ENCODE measurements at places on chromosomes 13 and 19.

GRCh38 chr19:11963566-11964355 lies 1.1 kb upstream of the ZNF763 start:
- peak; percentile 60 for DNase-seq

DNA sequence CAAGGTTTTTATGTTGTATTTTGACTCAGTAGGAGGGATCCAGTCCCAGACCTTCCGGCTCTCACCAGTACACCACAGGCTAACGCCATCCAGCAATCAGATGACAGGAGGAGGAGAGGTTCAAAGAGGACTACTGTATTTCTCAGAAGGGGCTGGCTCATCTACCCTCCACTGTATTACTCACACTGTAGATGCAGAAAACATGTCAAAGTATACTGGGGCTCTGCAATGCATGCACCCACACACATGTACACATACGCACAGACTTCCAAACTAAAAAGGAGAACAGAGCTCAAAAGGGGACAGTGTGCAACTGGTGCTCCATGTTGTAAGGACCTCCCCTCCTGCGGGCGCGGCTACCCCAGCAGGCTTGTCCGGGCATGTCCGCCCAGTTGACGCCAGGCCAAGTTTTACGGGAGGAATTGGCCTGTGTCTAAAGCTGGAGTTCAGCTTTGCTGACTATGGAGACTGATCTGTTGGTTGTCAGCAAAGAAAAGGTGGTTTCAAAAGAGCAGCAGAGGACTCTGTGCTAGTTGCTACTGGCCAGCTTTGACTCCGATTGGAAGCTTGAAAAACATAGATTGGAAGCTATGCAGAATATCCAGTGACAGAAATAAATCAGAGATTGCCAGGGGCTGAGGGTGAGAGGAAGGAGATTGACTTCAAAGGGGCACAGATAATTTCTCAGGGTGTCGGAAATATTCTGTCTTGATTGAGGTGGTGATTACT lies 314.2 kb downstream of the DLEU7 start:
- DNase-seq: no peak

- DNase-seq: peak; percentile 16
These were observed 124.3 kb upstream of the GJB6 start for GRCh38 chr13:20356444-20356843.

GRCh38 chr19:56309511-56310185 lies 5.0 kb downstream of the ZSCAN5A start:
- DNase-seq: no peak

GRCh38 chr13:30698488-30699005 lies 36.8 kb upstream of the ALOX5AP start:
- DNase-seq: no peak

DNA sequence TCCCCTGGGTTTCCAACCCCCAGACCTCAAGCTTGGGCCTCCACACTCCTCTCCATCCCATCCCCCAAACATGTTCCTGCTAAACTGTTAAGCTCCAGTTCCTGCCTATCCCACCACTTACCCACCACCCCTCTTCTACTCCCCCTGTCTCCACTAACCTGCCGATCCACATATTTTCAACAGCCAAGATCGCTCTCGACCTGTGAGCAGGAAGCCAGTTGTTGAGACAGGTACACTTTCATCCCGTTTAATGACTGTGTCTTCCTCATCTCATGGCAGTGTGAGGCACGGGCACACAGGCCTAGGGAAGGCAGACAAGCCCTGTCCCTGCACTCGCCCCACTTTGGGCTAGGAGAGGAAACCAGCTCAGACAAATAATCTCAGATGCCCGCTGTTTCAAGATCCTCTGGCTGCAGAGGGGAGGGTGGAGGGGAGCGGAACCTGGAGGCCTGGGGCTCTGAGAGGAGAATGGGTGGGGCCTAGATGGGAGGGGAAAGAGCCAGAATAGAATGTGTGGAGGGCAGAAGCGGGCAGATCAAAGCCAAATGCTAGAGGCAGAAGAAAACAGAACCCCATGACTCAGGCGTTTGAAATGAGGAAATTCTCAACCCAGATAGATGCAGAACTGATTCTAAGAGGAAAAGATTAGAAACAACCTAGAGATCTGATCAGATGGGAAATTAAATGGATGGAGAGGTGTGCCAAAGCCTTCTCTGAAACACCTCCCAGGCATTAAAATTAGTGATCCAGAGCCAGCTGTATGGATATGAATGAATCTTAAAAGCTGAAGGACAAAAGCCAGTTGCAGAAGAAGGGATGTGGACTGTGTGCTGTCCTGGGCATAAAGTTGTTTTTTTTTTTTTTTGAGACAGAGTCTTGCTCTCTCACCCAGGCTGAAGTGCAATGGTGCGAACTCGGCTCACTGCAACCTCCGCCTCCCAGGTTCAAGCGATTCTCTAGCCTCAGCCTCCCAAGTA lies 16.9 kb upstream of the CYP2S1 start:
- DNase-seq: no peak

DNA sequence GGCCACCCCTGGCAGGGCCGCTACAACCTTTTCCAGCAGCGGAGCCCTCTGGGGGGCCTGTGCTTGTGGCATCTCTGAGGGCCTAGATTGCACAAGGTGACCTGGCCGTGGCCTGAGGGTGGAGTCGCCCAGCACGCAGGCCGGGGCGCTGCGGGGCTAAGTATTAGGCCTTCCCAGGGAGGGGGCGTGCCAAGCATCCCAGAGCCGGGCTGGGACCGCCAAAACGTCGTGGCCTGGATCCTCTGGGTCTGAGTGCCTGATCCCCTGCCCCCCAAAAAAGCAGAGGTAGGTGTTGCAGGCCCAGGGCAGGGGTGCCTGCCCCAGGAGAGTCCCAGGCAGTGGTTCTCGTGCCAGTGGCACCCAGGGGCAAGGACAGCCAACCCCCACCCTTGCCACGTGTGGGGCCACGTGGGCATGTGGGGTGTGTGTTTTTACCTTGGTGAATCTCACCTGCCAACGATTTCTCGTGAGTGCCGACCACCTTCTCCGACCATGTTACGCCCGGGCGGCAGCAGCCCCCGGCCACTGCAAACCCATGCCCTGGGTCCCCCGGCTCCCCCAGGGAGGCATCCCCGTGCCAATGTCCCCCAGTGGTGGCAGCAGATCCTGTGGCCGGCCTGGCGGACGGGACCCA lies 12.6 kb upstream of the GNA15 start:
- no peak for DNase-seq

- no peak for DNase-seq
These were observed 637.8 kb upstream of the KLF12 start for GRCh38 chr13:74771964-74772363.

DNA sequence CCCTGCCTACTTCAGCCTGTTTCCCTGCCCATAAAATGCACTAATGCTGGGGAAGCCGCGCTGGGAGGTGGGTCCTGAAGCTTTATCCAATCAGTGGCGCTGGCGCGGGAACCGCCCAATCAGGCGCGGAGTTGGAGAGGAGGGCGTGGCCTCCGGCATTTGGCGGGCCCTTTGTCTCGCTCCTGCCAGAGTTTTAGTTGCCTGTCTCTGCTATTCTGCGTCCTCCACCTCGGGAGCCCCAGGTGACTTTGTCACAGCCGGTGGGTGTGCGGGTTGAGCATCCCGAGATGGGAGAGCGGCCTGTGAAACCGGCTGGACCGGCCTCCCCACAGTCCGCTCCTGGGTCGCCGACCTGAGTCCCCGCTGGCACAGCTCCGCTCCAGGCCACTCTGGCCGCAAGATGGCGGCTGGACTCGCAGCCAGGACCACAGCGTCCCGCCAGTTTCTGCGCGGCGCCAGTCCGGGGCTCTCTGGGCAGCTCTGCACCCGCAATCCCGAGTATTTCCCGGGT lies 30.7 kb upstream of the ZNF429 start:
- DNase-seq: peak; percentile 87

DNA sequence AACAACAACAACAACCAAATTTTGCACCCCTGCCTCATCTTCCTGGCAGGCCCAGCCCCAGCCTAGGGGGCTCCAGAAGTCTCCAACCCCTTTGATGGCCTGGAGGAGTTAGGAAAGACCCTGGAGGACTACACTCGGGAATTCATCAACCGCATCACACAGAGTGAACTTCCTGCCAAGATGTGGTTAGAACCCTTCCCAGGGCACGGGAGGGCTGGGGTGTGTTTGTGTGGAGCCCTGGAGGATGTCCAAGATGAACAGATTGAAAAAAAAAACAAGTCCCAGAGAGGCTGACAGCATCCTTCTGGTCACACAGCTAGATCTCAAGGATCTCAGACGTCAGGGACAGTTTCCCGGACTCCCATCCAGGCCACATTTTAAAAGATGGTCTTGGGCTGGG lies 13.3 kb downstream of the APOC1 start:
- no peak for DNase-seq

GRCh38 chr19:55640043-55640576 lies 692 bp upstream of the ZNF580 start:
- no peak for DNase-seq

GRCh38 chr13:90447734-90448101 lies 899.8 kb upstream of the MIR17HG start:
- DNase-seq: no peak

- DNase-seq: no peak
These were observed 29.8 kb upstream of the IL17D start for GRCh38 chr13:20673715-20674114.

GRCh38 chr19:43380008-43380407 lies 26.5 kb downstream of the CD177 start:
- no peak for DNase-seq

DNA sequence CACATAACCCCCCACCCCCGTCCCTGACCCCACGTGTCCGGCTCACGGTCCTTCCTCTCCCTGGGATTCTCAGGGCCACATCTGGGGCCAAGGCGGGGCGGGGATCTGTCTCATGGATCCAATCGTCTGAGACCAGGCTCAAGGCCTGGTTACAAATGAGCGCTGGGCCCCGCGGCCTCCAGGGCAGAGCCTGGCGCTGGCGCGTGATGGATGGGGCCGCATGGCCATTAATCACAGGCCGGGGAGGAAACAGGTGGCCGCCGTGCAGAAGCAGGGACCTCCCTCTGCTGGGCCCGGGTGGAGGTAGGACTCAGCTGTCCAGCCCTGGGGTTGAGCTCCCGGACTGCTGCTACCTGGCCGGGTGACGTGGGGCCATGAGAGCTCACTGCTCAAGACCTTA lies 5.8 kb upstream of the TLE5 start:
- DNase-seq: peak; percentile 62

- no peak for DNase-seq
These were observed 18.7 kb downstream of the CD70 start for GRCh38 chr19:6572217-6572616.

GRCh38 chr13:77503398-77503797 lies 32.1 kb upstream of the SCEL start:
- DNase-seq: no peak

DNA sequence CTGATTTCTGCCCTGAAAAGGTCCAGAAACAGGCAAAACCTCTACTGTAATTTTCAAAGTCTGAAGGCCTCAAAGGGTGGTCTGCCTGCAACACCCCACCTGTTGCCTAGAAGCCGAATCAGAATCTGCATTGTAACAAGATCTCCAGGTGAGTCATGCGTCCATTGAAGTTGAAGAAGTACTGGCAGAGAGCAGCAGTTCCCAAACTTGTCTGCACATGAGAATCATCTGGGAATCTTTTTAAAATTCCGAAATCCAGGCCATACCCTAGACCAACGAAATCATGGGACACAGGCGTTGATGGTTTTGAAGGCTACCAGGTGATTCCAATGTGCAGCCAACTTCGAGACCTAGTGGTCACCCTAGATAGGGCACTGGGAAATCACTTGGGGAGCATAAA lies 16.0 kb upstream of the CLN5 start:
- no peak for DNase-seq

- DNase-seq: no peak
These were observed 950.0 kb upstream of the MIR17HG start for GRCh38 chr13:90397503-90397902.

DNA sequence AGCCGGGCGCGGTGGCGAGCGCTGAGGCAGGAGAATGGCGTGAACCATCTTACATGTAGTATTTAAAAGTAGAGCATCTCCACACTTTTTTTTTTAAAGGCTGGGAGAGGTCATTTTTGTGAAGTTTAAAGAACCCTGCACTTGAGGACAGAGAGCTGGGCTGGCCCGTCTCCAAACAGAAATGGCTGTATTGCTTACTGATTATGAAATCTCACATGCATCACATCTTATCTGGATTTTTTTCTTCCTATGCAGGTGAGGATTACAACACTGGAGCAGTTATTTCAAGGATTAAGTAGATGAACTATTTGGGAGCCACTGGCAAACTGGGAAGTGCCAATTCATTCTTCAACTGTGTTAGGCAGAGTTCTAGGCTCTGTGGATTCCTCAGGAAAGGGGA lies 59.5 kb downstream of the TEX26 start:
- no peak for DNase-seq

DNA sequence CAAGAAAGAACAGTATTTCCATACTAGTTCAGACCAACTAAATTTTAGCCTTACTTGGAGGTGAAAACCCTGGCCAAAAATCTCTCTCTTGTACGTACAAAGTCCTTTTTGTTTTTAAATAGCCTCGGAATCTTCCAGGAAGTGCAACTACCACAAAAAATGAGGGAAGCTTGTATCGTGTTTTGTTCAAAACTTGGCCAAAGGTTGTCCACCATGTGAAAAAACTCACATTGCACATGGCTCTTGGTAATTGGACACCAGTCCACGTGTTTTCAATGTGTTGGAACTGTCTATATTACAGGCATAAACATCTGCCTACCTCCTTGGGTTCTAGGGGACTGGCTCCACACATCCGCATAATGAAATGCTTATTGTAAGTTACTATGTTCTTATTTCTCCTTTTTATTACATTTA lies 15.2 kb upstream of the STRN4 start:
- DNase-seq: no peak

DNA sequence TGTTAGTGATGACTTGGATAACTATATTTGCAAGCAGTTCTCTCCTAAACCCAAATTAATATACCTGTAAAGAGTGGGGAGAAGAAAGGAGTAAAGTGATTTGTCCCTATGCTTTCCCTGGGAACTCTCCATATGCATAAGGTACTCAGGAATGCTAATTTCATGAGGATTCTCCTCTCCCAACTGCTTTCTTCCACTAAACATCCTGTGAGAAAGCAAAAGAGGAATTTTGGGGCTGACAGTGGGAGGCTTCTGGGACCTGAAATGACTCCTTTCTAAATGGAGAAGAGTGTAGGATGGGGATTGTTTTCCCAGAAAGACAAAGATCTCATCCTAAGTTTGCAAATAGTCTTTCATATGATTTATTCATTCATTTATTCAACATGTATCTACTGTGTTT lies 250.5 kb downstream of the TDRD3 start:
- no peak for DNase-seq

DNA sequence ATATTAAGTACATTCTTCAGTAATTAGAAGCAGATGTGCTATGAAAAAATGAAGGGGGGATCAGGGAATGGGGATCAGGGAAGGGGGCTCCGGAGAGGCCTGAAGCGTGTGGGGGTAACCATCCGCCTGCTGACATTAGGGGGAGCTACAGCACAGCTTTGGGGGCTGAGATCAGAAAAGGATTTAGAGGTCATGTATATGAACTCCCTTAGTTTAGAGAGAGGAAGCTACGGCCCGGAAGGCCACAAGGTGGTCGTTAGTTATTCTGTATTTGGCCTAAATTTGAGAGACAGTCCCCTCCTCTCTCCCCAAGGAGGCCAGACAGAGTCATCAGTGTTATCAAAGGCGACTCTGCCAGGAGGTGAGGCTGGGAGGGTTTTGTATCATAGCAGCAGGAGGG lies 99.0 kb downstream of the TM9SF2 start:
- DNase-seq: no peak
